ENCODE measurements at places on chromosomes 3 and 15.

DNA sequence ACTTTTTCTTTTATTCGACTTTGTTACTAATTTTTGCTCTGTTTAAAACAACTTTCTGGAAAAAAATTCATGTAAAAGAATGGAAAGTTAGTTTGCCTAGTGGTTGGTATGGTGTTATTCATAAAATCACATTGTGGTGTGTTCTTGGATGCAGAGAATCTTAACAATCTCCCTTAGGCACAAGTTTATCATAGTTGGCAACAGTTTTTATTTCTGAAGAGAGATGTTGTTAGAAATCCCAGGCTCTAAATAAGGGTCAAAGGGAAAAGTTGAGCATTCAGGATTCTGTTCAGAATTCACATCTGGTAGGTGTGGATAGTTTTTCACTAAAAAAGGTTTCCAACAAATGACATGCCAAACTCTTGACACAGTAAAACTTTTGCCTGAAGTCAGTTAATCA is 6.4 kb downstream of the DUT start:
- no peak for DNase-seq

GRCh38 chr15:95561463-95561862 is 769.0 kb upstream of the NR2F2 start:
- DNase-seq: no peak

DNA sequence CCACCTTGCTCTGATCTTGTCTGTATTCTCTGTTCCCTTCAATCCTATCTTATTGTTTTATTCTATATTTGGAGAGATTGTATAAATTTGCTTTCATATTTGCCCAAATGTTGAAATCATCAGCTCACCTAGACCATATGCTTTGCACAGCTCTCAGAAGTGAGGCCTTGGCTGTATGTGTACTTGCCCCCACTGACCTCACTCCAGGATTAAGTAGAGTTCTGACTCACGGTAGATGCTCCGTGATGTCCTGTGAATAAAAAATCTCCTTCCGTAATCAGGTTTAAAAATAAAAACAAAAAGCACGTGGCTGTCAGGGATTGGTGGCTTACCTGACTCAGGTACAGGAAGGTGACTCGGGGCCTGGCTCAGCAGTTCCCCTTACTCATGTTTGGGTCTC is 162.2 kb downstream of the RYR3 start:
- no peak for DNase-seq

DNA sequence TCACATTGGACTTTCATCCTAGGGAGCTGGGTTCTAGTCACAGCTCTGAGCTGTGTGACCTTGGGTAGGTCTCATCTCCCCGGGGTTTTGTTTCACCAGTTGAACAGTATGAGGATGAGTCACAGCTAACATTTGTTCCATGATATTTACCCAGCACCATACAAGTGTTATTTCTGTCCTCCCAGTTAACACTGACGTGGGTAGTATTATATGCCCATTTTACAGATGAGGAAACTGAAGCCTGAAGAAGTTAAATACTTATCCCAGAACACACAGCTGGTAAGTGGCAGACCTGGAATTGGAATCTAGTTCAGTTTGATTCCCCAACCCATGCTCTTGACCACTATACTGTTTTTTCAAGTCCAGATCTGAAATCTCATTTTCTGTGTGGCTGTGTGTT is 908 bp upstream of the RARB start:
- no peak for DNase-seq

GRCh38 chr3:128276146-128276435 is 122.8 kb downstream of the EEFSEC start:
- no peak for DNase-seq

- DNase-seq: no peak
Measured at GRCh38 chr3:194344012-194344411, 7.1 kb downstream of the CPN2 start.

- no peak for DNase-seq
Measured at GRCh38 chr3:142614059-142614626, 17.9 kb downstream of the PLS1 start.

All from fibroblast of skin of left biceps (primary cell).